Type B pancreatic cell (in vitro differentiated cells): ENCODE measurements at places on chromosomes 12 and 14.

DNA sequence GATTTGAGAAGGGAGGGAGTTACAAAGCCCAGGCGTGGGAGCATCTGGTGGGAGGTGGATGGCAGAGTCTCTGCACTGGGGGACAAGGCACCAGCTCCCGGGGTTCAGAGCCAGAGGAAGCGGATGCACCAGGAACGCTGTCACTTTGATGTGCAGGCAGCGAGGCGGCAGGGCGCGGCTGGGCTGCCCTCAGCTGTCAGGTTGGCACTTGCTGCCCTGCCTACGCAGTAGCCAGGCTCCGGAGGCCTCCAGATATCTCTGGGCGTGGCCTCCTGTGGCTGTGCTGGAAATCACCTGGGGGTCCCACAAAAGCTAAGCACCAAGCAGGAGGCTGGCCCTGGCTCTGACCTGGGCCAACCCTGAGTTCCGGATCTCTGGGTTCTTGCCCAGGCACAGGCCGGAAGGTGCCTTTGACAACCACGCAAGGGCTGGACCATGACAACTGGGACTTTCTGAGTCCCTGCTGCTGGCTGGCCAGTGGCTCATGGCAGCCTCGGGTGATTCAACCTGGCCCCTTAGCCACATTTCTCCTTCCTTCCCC, 62.1 kb upstream of the MAP1LC3B2 start:
- no peaks in the 10 kb centered on the region for H3K27me3 ChIP-seq
- H3K27ac ChIP-seq: no peak overlapping the region
- H3K36me3 ChIP-seq: no peaks in the 10 kb centered on the region
- no peak overlapping the region for H3K4me3 ChIP-seq
- no peak for DNase-seq

- DNase-seq: no peak
- peak overlapping the region; percentile 91 for H3K27ac ChIP-seq
- peak overlapping the region; percentile 78 for H3K4me3 ChIP-seq
- peaks cover 45% of the 10 kb centered on the region for H3K4me1 ChIP-seq
- H3K27me3 ChIP-seq: no peaks in the 10 kb centered on the region
These were observed 87.0 kb upstream of the EEA1 start for GRCh38 chr12:93015871-93016751.

DNA sequence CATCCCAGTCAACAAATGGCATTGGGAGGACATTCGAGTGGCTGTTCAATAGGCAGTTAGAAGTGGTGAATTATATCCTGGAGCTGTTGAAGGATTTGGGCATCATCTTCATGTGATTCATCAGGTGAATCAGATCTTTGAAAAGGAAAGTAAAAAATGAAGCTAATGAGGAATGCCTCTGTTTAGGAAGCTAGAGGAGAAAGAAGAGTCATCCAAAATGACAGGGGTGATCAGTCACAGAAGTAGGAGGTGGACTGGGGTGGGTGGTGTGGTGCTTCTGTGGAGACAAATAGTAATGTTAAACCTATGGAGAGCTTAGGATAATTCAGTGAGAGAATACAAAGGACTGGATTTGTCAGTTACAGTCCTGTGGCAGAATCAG, 32.7 kb downstream of the DIP2B start:
- peaks cover 9% of the 10 kb centered on the region for H3K36me3 ChIP-seq
- H3K4me1 ChIP-seq: peaks cover 12% of the 10 kb centered on the region
- no peak overlapping the region for H3K4me3 ChIP-seq
- H3K27me3 ChIP-seq: no peaks in the 10 kb centered on the region
- DNase-seq: no peak

- H3K36me3 ChIP-seq: no peaks in the 10 kb centered on the region
- no peak for DNase-seq
- peaks cover 7% of the 10 kb centered on the region for H3K4me1 ChIP-seq
- H3K27me3 ChIP-seq: no peaks in the 10 kb centered on the region
- H3K27ac ChIP-seq: no peak overlapping the region
These were observed 203.4 kb downstream of the TMX1 start for GRCh38 chr14:51443195-51444018.

DNA sequence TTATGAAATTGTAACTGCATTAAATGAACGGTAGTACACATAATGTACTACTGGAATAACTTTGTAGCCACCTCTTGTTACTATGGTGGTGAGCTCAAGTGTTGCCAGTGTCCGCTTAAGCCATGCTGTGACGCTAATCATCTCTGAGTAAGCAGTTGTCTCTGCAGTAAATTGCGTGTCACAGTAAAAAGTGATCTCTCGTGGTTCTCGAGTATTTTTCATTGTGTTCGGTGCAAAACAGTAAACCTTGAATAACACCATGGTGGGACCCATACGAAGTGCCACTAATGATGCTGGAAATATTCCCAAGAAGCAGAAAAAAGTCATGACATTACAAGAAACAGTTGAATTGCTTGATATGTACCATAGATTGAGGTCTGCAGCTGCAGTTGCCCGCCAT, 524.8 kb downstream of the SOX5 start:
- peaks cover 5% of the 10 kb centered on the region for H3K36me3 ChIP-seq
- no peaks in the 10 kb centered on the region for H3K4me1 ChIP-seq
- no peak for DNase-seq
- no peak overlapping the region for H3K4me3 ChIP-seq

GRCh38 chr12:143964-144649, 69.8 kb downstream of the SLC6A12 start:
- peak overlapping the region; percentile 35 for H3K4me3 ChIP-seq
- no peaks in the 10 kb centered on the region for H3K36me3 ChIP-seq
- DNase-seq: no peak
- peaks cover 51% of the 10 kb centered on the region for H3K4me1 ChIP-seq
- peaks cover 45% of the 10 kb centered on the region for H3K27me3 ChIP-seq

GRCh38 chr12:57459750-57460467, at the start of gene GLI1:
TSS of gene GLI1 (plus strand) at chr12:57459785. CDS start at chr12:57463692, 3,907 bp downstream.
- peak within 1 kb of the TSS; percentile 94 for H3K27ac ChIP-seq
- peaks cover 26% of the 10 kb centered on the region for H3K4me1 ChIP-seq
- H3K36me3 ChIP-seq: no peaks in the 10 kb centered on the region

- no peak for DNase-seq
- H3K27me3 ChIP-seq: no peaks in the 10 kb centered on the region
These were observed 267.7 kb downstream of the KCNH5 start for GRCh38 chr14:62777510-62777909.

DNA sequence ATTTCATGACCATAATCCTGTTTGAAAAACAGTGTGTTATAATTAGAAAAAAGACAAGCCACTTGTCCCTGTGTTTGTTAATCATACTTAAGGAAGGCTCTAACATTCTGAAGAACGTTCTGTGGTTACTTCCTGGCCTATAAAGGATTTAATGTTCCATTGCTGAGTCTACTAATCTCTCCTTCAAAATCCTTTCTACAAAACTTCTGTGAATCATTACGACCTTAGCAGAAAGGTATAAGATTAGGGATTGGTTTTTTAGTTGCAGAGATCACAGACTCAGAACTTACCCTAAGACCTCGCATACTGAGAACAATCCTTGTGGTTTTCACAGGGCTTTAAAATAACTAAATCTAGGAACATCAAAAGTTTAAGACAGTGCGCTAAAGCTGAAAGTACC, 48.3 kb downstream of the TMCC3 start:
- H3K36me3 ChIP-seq: peaks cover 3% of the 10 kb centered on the region
- no peaks in the 10 kb centered on the region for H3K4me1 ChIP-seq
- peaks cover 6% of the 10 kb centered on the region for H3K27me3 ChIP-seq
- H3K27ac ChIP-seq: no peak overlapping the region
- DNase-seq: no peak

- no peak overlapping the region for H3K27ac ChIP-seq
- DNase-seq: no peak
- peaks cover 1% of the 10 kb centered on the region for H3K4me1 ChIP-seq
- H3K27me3 ChIP-seq: no peaks in the 10 kb centered on the region
- no peak overlapping the region for H3K4me3 ChIP-seq
- no peaks in the 10 kb centered on the region for H3K36me3 ChIP-seq
These were observed 134.8 kb downstream of the DUSP6 start for GRCh38 chr12:89217472-89217871.

- peaks cover 9% of the 10 kb centered on the region for H3K27me3 ChIP-seq
- DNase-seq: no peak
- H3K4me3 ChIP-seq: no peak overlapping the region
- no peak overlapping the region for H3K27ac ChIP-seq
- no peaks in the 10 kb centered on the region for H3K36me3 ChIP-seq
These were observed 409.2 kb downstream of the IPO8 start for GRCh38 chr12:30286345-30286926.

- H3K27me3 ChIP-seq: no peaks in the 10 kb centered on the region
- H3K27ac ChIP-seq: peak overlapping the region; percentile 41
- H3K4me3 ChIP-seq: peak overlapping the region; percentile 60
- no peak for DNase-seq
These were observed 172.2 kb downstream of the PTPRO start for GRCh38 chr12:15494329-15495046.

DNA sequence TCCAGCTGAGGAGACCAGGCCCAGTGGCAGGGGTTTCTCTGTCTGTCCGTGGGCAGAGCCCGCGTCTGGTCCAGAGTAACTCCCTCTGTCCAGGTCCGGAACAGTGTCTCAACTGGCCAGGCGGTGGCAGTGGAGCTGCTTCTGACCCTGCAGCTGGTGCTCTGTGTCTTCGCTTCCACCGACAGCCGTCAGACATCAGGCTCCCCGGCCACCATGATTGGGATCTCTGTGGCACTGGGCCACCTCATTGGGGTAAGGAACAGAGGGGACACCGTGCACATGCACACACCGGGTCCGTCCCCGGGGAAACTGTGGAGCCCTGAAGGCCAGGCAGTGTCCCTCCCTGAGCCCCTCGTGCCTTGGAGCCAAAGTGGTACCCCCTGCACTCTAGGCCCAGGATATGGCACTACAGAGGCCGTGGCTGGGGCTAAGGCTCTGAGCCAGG, 1.5 kb downstream of the AQP6 start:
- H3K27ac ChIP-seq: no peak overlapping the region
- peaks cover 13% of the 10 kb centered on the region for H3K4me1 ChIP-seq
- H3K36me3 ChIP-seq: no peaks in the 10 kb centered on the region
- no peaks in the 10 kb centered on the region for H3K27me3 ChIP-seq
- H3K4me3 ChIP-seq: no peak overlapping the region

DNA sequence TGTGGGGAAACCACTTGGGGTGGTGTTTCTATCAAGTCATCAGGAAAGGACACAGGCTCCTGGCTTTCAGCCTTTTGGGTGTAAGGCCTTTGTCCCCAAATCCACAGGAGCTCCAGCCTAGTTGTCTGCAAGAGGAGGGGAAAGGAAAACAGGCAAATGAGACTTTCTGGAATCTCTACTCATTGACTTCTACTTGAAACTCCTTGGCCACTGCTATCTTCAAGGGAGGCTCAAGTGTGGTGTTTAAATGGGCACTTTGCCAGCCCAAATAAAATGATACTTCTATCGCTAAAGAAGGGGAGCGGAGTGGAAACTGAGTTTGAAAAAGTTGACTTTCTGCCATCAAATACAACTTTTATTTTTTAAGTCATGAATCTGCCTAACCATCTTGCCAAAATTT, 445.9 kb upstream of the RGS6 start:
- no peak overlapping the region for H3K4me3 ChIP-seq
- peaks cover 5% of the 10 kb centered on the region for H3K36me3 ChIP-seq
- no peak overlapping the region for H3K27ac ChIP-seq
- H3K27me3 ChIP-seq: no peaks in the 10 kb centered on the region

DNA sequence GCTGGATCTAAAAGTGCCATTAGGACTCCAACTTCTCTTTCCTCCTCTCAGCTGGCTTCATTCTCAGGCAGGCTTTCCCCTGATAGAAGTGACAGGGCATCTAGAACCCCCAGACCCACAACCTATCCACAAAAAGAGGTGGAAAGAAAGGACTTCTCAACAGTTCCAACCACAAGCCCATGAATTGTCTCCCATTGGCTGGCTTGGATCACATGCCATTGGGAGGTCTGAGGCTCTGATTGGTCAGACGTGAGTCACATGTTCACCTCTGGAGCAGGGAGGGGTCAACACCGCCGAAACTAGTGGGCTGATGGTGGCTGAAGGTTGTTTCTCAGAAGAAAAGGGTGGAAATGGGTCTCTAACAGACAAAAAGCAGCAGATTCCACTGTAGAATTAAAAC, 47.2 kb downstream of the DRAM1 start:
- H3K36me3 ChIP-seq: peaks cover 4% of the 10 kb centered on the region
- H3K4me3 ChIP-seq: no peak overlapping the region
- no peaks in the 10 kb centered on the region for H3K4me1 ChIP-seq
- H3K27ac ChIP-seq: no peak overlapping the region

GRCh38 chr12:124233041-124233796, 61.7 kb upstream of the RFLNA start:
- H3K4me1 ChIP-seq: peaks cover 10% of the 10 kb centered on the region
- H3K4me3 ChIP-seq: no peak overlapping the region
- H3K27ac ChIP-seq: peak overlapping the region; percentile 60
